Left forelimb (tissue), 1 donor: ENCODE measurements at places on chromosomes 12 and 14.
A peak's percentile ranks its signal among the peaks of the same experiment; 100 is the strongest.

DNA sequence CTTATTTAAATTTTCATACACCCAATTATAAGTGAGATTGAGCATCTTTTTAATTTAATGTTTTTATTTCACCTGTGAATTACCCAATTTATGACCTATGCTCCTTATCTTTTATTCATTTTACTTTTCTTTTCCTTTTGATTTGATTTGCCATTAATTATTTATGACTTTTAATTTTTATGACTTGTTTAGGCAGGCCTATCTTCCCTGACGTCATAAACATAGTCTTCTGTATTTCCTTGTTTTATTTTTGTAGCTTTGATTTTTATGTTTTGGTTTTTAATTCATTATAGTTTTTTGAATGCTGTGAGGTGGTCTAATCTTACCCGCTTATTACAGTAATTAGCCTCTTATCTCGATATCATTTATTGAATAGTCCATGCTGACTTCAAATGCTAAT, 467.1 kb upstream of the FAR2 start:
- DNase-seq: no peak

- DNase-seq: no peak
These were observed 21.2 kb downstream of the FGF6 start for GRCh38 chr12:4424422-4424821.

DNA sequence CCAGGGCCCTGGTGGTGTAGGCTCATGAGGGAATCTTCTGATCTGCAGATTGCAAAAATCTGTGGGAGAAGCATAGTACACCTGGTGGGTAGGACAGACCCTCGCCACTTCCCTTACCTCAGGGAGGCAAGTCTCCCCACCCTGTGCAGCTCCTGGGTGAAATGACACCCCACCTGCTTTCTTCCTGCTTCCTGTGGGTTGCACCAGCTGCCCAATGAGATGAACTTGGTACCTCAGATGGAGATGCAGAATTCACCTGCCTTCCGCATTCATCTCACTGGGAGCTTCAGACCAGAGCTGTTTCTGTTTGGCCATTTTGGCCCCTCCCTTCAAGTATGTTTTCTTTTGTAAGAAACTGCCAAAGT, 4.7 kb downstream of the CLEC2D start:
- no peak for DNase-seq

GRCh38 chr12:29695800-29696199, 87.9 kb downstream of the TMTC1 start:
- no peak for DNase-seq

DNA sequence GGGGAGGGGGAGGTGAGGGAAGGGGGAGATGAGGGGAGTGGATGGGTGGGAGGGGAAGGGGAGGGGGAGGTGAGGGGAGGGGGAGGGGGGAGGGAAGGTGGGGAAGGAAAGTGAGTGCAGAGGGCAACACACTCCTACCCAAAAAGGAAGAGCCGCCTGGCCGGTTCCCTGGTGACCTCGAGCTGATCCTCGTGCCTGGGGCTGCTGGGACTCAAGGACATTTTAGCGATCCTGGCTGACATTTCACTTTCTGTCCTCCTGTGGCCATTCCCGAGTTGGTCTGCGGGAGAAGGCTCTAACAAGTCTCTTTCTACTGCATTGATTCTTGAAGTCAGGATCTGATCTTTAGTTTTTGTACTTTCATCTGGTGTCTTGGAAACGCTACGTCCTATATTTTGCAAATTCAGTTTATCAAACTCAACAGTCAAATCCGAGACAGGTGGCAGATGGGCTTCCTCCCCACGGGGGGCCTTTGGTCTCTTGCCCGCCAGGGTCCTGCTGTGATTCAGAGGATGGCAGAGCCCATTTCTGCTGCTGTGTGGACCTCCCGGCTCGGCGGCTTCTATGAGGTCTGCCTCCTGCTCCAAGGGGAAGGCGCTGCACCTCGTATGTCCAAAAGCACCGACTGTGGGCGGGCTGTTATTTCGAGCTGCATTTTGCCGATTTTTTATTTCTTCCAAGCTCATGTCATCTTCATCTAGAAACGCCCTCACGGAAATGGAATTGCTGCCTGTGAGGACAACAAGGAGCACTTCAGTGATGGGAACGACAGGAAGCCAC, 19.1 kb downstream of the PGAM5 start:
- no peak for DNase-seq

DNA sequence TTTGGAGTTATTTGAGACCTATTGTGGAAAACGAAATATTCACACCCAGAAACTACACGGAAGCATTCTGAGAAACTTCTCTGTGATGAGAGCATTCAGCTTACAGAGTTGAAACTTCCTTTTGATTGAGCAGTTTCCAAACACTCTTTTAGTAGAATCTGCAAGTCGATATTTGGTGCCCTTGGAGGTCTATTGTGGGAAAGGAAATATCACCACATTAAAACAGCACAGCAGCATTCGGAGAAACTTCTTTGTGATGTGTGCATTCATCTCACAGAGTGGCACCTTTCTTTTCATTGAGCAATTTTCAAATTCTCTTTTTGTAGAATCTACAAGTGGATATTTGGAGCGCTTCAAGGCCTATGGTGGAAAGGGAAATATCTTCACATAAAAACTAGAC, 595.7 kb upstream of the ALG10B start:
- no peak for DNase-seq

DNA sequence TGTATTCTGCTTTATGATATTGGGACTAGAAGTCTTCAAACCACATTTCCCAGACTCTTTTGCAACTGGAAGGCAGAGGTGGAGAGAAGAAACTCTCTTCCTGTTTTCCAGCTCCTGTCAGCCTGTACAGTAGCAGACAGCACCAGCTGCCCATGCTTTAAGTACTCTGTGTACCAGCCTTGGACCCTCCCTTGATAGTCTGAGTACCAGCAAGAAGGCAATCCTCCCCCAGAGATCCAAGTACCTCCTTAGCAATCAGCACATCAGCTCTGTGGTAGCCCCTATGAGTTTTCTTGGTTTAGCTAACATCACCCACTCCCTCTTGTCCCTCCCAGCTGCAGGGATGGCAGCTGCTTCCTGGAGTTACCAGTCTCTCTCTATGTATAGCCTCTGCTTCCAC, 56.3 kb downstream of the STXBP6 start:
- DNase-seq: no peak

DNA sequence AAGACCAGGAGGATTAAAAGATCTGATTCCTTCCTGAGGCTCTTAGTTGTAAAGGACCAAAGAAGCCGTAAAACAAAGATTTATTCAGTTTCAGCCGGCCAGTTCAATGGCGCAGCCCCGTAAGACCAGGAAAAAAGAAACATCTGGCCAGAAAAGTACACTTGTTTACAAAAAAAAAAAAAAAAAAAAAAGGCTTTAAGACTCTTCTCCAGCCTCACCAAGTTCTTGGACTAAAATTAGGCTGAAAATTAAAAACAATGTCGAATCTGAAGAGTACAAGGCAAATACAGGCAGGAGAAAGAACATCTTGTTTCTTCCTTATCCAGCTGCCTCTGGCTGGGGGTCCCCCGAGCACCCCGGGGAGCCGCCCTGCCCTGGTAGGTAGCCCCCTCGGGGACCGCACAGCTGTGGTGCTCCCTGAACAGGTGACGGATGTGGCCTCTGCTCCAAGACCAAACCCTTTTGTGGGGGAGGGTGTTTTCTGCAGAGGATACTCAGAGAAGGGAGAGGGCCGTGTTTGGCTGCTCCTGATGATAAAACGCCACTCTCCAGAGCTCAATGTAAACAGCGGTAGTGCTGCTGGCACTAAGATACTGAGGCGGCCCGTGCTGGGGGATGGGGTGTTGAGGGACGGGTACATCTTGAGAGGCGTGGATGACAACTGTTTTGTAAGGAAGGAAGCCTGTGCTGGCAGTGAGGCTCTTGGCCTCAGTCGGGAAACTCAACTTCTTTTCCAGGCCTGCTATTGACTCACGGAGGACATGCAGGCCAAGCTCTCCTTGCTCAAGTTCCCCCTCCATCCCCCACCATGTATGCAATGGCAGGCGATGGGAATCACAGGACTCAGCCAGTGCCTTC, 201.0 kb upstream of the DIO3 start:
- DNase-seq: no peak

GRCh38 chr12:101181776-101182175, 28.3 kb downstream of the SLC5A8 start:
- DNase-seq: no peak

DNA sequence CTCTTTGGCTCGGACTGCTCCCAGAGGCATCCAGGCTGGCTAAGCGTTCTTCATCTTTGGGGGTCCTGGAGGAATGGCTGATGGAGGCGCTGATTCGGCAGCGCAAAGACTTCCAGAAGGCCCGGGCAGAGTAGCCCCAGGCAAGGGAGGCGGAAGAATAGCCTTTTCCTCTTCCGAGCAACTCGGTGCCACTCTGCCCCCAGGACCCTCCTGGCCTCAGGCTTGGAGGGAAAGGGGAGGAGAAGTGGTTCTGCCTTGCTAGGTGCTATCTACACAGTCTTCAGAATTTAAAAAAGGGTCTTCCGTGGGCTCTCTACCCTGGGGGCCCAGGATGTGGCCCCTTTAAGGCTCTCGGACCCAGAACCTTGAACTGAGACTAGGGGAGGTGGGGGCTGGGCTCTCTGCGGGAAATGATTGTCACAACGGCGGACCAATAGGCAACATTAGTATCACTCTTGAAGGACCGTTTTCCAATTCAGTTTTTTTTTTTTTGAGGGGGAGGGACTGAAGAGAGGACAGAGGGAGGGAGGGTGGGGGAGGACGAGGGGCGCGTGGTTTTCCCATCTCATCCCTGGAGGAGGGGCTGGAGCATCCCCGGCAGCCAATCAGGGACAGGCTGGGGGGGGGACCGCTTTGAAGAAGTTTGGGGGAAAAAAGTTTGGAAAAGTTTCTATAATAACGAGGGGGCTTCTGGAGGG, at the start of gene NFATC4:
Gene NFATC4 (plus strand): TSS at position 671 of the 698 bp plus-strand sequence. CDS start 157 bp downstream, outside the sequence.
- DNase-seq: peak; percentile 91

- no peak for DNase-seq
These were observed 2.0 kb upstream of the SIX1 start for GRCh38 chr14:60651086-60651795.
